ENCODE measurements at places on chromosomes 2 and 18.
A peak's percentile ranks its signal among the peaks of the same experiment; 100 is the strongest.

DNA sequence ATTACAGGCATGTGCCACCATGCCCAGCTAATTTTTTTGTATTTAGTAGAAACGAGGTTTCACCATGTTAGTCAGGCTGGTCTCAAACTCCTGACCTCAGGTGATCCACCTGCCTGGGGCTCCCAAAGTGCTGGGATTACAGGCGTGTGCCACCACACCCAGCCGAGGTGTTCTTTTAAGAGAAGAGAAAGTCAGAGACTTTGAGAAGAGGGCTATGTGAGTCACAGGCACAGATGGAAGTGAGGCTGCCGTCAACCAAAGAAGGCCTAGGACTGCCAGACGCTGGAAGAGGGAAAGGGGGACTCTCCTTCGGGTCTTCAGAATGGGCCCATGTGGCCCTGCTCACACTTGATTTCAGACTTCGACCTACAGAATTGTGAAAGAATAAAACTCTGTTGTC is 67.2 kb upstream of the SH3BP4 start:
- DNase-seq = no peak

DNA sequence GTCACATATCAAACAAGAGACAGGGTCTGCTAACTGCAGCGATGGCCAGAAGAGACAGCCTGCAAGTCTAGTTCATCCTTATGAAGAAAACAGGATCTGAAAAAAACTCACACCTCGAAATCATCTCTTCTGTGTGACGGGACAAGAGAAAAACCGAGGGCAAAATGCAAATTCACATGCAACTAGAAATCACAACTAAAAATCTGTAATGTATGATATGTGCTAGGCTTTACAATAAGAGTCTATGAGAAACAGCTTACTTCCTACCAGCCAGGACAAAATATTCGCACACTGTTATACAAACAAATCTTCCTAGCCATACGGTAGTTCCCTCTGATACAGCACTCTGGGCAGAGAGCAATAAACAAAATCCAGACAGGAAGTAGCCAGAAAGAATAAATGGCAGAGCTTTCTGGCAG is 48.8 kb downstream of the ANKRD44 start:
- no peak for DNase-seq

GRCh38 chr2:239597216-239597615 is 196.4 kb upstream of the HDAC4 start:
- DNase-seq = no peak

- no peak for DNase-seq
These were observed 25.6 kb upstream of the TGIF1 start for GRCh38 chr18:3424280-3424890.

GRCh38 chr18:40367576-40367975 is 1587.5 kb upstream of the PIK3C3 start:
- no peak for DNase-seq

DNA sequence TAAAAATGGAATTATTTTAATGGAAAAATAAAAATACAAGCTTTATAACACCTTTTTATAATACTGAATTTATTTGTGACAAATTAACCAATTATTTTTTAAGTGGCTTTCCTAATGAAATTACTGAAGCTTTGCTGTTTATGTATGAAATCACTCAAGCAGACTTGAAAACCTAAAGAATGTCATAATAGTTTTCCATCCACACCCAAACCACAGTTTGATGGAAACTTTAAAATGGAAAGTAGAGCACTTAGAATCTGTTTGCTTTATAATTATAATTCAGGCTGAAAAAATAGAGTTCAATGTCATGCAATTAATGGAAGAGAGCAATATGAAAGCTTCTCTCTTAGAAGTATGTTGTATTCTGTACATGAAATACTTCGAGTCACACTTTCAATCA is 31.6 kb upstream of the WDR75 start:
- DNase-seq = no peak

DNA sequence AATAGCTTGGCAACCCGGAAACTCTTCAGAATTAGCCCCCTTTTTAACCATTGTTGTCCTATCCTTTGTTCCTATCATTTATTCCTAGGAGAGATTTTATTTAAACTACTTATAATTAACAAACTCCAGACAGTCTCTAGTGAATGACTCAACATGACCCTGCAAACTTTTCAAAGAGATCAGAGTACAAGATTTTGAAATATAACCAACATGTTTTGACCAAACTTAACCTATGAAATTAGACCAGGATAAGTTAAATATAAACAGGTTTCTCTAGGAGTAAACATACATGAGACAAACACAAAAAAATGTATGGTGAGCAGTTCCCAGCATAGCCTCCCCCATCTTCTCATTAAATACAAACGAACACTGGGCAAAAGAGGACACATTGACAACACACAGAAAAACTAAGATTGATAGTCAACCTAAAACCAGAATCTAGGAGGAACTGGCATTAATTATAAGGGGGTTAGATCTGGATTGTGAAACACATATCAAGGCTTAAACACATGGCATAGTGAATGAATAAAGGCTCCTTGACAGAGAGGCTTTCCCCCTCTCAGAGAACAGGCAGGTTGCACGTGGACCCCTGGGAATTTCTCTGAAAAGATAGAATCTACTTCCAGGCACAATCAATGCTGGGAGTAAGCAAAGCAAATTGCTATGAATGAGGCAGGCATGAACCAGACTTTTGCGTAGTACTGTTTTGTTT is 284.1 kb downstream of the IRS1 start:
- DNase-seq = no peak

DNA sequence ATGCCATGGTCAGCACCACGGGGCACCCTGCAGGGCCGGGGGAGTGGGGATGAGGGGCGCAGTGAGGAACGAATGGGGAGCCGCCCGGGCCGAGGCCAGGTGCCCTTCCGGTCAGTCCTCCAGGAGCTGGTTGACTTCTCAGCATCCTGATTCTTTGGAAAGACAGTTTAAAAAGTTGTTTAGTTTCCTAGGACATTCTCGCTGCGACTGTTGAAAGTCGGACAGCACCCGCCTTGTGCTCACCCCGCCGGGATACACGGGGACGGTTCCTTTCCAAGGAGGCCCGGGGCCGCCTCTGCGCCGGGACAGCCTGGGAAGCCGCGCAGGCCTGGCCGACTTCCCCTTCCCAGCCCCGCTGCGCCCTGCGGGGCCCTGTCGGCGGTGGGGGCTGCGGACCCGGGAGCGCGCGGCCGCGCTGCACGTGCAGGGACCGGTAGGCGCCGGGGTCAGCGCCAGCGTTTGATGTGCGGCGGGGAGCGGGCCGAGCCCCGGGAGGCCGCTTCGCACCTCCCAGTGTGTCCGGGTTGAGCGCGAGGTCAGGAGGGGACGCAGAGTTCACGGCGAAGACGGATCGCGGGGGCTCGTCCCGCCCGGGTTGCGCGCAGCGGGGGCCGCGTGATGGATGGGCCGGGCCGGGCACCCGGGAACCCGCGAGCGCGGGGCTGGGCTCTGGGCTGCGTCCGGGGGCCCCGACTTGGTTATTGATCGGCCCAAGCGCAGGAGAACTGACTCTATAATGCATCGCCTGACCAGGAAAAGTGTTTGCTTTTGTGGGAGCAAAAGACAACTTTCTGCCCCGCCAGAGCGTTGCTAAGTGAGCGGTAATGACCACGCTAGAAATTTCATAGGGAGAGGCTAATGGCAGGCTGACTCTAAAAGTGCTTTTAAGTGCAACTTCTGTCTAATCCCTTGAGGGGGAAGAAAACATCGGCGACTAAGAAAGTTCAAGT is 28.0 kb upstream of the SMIM21 start:
- DNase-seq = no peak

DNA sequence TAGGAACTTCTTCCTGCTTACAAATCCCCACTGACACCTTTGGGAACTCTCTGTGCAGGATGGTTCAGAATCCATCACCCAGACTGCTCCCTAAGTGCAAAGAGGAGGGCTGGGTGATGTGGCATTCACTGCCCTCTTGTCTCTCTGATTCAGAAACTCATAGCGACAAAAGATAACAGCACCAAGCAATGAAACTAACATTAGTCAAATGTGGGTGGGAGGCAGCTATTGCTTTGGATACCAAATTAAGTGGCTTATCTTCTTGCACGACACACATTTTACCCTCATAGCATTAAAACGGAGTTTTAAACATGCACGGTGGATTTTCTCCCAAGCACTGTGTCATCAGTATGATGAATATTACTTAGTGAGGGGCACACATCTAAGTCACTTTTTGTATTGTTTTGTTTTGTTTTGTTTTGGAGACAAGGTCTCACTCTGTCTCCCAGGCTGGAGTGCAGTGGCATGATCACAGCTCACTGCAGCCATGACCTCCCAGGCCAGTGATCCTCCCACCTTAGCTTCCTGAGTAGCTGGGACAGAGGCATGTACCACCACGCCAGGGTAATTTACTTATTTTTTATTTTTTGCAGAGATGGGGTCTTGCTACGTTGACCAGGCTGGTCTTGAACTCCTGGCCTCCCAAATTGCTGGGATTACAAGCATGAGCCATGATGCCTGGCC is 40.9 kb upstream of the NEB start:
- no peak for DNase-seq

DNA sequence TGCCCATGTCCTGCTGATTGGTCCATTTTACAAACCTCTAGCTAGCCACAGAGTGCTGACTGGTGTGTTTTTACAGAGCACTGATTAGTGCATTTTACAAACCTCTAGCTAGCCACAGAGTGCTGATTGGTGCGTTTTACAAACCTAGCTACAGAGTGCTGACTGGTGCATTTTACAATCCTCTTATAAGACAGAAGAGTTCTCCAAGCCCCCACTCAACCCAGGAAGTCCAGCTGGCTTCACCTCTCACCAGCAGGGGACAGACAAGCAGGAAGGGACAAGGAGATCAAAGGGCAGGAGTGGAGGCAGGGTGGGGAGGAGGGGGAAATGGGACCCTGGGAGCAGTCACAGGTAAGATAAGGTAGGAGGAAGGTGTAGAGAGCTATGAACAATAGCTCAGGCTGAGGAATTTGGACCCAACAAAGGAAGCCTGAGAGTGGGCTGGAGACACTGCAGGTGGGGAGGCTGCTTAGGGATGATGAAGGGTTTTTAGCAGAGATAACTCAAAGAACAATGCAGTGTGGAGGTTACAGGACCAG is 37.1 kb downstream of the SH2D6 start:
- DNase-seq = no peak

GRCh38 chr2:102119255-102119654 is 23.3 kb upstream of the IL1R1 start:
- DNase-seq = no peak

DNA sequence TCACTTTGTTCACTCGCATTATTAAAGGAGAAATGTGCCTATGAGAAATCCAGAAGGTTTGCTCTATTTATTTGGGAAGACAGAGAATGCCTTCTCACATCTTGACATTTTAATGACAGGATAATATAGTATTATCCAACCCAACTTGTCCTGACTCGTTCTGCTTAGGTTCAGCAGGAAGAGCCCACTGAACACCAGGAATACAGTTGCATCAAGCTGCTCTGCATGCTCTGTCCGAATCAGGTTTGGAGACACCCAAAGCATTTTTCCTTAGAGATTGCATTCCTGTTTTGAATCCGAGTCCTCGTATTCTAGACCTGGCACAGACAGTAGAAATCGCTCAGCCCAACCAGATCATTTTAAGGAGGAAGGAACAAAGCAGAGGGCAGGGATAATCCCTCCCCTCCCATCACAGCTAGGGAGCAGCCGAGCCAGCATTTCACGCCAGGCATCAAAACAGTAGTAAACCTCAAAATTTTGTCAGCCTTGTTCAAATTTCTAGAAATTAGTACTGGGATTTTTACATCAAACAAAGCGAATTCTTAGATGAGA is 837.4 kb upstream of the ID2 start:
- no peak for DNase-seq

GRCh38 chr2:97699765-97700444 is 13.5 kb upstream of the ZAP70 start:
- DNase-seq = peak; percentile 40

GRCh38 chr2:59333007-59333406 is 1091.9 kb upstream of the FANCL start:
- DNase-seq = peak; percentile 2

GRCh38 chr2:144310484-144310883 is 209.4 kb downstream of the ZEB2 start:
- no peak for DNase-seq

GRCh38 chr2:127694986-127695385 is 6.3 kb upstream of the SFT2D3 start:
- no peak for DNase-seq

DNA sequence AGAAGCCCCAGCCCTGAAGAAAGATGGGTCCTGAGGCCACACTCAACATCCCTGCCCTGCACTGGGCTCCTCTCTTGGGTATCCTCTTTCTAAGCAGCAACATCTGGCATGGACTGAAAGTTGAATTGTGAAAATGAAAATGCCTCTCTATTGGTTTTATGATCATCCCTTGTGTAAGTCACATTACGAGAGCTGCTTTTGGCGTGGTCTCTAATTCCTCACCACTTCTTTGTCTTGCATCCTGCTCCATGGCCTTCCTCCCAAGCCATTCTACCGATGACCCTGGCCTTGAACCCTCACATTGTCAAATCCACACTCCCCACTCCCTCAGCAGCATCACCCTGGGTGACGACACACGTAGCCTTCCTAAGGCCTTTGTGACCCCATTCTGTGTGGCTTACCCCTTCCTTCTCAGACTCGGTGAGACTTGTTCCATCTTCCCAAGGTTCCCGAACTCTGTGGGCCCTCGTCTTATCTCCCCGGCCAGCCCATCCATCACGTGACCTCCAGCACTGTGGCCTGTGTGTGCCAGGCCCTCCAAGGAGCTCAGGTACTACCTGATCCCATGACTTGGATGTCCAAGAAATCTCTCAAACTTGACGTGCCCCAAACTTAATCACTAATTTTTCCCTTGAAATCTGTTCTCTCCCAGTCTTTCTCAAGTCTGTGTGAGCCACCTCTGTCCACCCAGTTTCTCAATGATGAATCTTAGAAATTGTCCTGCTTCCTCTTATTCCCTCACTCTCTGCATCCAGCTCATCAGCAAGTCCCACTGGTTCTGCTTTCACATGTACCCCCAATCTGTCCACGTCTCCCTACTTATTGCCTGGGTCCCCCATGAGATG is 194.7 kb upstream of the HS6ST1 start:
- DNase-seq = no peak

- no peak for DNase-seq
These were observed 34.4 kb downstream of the VRK2 start for GRCh38 chr2:58081000-58081399.

- no peak for DNase-seq
These were observed 19.4 kb downstream of the MMADHC start for GRCh38 chr2:149568138-149568537.

DNA sequence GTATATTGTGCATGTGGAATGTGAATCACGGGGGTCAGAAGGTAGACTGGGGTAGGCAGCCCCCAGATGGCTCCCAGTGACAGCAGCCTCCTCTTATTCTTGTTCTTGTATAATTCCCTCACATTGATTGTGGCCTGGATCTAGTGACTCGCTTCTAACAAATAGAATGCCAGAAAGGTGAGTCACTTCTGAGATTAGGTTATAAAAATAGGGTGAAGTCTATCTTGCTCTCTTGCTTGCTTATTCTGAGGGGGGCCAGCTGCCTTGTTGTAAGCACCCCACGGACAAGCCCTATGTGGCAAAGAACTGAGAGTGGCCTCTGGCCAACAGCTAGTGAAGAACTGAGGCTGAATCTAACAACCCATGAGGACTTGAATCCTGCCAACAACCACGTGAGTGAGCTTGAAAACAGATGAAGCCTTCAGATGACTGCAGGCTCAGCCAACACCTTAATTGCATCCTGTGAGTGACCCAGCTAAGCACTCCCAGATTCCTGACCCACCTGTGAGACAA is 15.6 kb upstream of the RMND5A start:
- peak; percentile 63 for DNase-seq

- no peak for DNase-seq
These were observed 76.4 kb upstream of the BCL11A start for GRCh38 chr2:60629801-60630385.
